ENCODE measurements at places on chromosomes 7 and 10.

DNA sequence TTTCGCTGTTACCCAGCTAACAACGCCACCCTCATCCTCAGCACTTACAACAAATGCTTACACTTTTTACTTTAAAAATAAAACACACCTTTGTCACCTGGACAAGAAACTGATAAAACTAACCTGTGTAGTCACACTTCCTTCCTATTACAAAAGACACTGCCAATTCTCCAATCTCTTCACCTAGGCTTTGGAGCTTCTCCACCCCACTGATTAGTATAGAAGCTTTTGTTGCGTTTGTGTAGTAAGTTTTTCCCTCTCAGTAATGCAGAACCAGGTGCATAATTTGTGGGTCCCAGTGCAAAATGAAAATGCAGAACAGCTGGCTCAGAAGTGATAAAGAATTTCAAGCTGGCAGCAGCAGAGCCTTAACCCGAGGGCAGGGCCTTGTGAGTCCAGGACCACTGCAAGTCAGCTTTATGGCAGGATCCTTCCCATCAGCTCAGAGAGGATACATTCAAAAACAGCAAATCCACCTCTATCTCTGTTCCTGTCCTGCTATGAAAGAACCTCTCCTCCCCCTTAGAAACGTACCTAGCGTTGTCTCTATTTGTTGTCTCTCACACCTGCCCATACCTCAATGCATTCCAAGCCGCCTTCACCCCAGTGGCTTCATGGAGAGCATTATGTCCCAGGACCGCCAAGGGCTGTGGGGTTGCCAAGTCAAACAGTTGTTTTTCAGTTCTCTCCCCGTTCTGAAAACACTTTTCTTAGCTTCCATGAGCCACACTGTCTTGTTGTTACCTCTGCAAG lies 40.3 kb upstream of the EGFR start:
- no peak for DNase-seq
- H3K27me3 ChIP-seq: no peaks in the 10 kb centered on the region
- no peaks in the 10 kb centered on the region for H3K4me1 ChIP-seq
- H3K36me3 ChIP-seq: no peaks in the 10 kb centered on the region

GRCh38 chr7:16982640-16983350 lies 101.0 kb upstream of the AGR3 start:
- peak overlapping the region; percentile 23 for H3K27ac ChIP-seq
- no peak overlapping the region for H3K4me3 ChIP-seq
- H3K4me1 ChIP-seq: peaks cover 36% of the 10 kb centered on the region
- H3K36me3 ChIP-seq: no peaks in the 10 kb centered on the region
- H3K27me3 ChIP-seq: no peaks in the 10 kb centered on the region

DNA sequence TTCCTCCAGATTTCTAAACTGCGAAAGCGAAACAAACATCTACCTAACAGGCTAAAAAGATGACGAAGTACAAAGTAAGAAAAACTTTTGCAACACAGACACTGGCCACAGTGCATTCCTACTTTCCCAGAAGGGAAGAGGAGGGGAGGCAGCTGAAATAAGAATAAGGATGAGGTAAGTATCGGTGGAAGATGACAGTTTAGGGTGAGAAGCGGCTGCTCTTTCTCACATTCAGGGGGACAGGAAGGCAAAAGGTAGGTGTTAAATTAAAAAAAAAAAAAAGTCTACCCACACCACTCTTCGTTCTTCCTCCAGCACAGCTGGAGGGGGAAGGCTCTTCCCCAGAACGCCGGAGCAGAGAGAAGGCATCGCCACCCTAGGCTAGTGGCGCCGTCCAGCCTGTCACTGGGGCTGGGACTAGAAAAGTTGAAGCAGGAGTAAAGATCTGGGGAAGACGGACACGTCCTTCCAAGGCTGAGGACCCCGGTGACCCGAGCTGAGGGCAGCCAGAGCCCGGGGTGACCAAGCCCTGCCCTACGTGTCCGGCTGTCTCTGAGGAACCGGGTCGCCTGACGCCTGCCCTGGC lies 846 bp downstream of the DNAJC1 start:
- H3K36me3 ChIP-seq: no peaks in the 10 kb centered on the region
- peak overlapping the region; percentile 97 for H3K27ac ChIP-seq
- peaks cover 19% of the 10 kb centered on the region for H3K4me1 ChIP-seq
- peak overlapping the region; percentile 86 for H3K4me3 ChIP-seq
- no peaks in the 10 kb centered on the region for H3K27me3 ChIP-seq
- DNase-seq: no peak

DNA sequence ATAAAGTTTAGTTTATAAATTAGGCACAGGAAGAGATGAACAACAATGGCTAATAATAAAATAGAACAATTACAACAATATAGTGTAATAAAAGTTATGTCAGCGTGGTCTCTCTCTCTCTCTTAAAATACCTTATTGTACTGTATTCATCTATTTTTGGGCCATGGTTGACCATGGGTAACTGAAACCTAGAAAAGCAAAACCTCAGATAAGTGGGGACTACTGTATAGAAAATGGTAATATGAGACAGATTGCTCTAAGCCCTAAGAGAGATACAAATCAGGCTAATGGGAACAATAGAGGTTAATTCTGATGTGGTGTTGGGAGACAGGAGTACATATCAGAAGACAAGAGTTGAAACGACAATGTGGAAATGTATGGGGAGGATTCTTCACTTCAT lies 86.2 kb downstream of the ZNF365 start:
- no peaks in the 10 kb centered on the region for H3K36me3 ChIP-seq
- H3K27ac ChIP-seq: no peak overlapping the region
- H3K4me3 ChIP-seq: no peak overlapping the region
- no peaks in the 10 kb centered on the region for H3K27me3 ChIP-seq
- peaks cover 8% of the 10 kb centered on the region for H3K4me1 ChIP-seq

GRCh38 chr10:72099600-72099921 lies 11.2 kb upstream of the SPOCK2 start:
- no peak overlapping the region for H3K4me3 ChIP-seq
- H3K27me3 ChIP-seq: no peaks in the 10 kb centered on the region
- H3K4me1 ChIP-seq: no peaks in the 10 kb centered on the region
- H3K27ac ChIP-seq: no peak overlapping the region

DNA sequence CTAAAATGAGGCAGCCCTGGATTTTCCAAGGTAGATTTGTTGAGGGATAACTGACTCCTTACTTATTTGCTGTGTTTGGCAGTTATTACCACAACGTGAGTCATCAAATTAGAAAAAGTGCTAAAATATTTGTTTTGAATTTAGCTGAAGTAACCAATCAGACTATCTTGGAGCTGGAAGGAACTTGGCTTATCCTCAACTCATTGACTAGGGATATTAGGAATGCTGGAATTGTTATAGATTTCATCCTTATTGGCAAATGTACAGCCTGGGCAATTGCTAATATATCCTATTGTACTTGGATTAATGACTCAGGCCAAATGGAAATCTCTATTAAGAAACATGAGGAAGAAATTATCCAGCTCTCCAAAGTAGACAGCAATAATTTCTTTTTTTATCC lies 1189.0 kb upstream of the LRRN3 start:
- H3K4me1 ChIP-seq: no peaks in the 10 kb centered on the region
- H3K27ac ChIP-seq: no peak overlapping the region
- H3K36me3 ChIP-seq: no peaks in the 10 kb centered on the region

DNA sequence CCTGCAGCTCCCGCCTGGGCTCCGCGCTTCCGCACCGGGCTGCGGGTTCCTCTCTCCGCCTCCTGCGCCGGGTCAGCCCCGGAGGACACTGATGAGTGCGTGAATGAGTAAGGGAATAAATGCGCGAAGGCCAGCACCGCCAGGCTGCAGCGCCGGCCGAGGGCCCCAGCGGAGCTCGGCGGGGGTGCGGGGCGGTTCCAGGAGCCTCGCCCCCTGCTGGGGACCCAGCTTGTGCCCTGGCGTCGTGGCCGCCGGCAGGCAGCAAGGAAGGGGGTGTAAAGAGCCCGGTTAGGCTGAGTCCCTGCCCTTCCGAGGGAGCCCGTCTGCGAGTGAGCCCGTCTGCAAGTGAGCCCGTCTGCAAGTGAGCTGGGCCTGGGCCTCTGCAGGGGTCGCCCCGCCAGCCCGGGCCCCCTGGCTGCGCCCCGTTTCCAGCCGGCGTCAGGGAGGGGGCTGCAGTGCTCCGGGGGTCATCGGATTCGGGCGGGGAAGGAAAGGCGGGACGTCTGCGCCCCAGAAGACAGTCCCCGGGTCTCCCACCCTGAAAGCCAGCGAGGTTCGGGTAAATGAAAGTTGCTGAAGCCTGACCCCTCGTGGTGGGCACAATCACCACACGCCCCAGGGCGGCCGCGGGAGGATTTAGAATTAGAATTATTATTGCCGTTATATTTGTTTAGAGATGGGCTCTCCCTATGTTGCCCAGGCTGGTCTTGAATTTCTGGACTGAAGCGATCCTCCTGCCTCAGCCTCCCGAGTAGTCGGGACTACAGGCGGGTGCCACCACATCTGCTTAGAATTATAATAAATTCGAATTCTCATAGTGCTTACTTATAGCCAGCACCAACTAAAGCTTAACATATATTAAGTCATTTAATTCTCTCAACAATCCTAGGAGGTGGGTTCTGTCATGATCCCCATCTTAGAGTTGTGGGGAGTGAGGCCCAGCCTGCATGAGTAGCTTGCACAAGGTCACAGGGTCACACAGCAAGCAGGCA lies 8.6 kb upstream of the CRYGN start:
- H3K4me3 ChIP-seq: peak overlapping the region; percentile 57
- H3K27me3 ChIP-seq: no peaks in the 10 kb centered on the region
- peak; percentile 41 for DNase-seq

- no peaks in the 10 kb centered on the region for H3K36me3 ChIP-seq
- peaks cover 17% of the 10 kb centered on the region for H3K4me1 ChIP-seq
- no peak overlapping the region for H3K27ac ChIP-seq
- peaks cover 10% of the 10 kb centered on the region for H3K27me3 ChIP-seq
- no peak for DNase-seq
Observed at GRCh38 chr10:116740971-116741370, 1.4 kb downstream of the HSPA12A start.

DNA sequence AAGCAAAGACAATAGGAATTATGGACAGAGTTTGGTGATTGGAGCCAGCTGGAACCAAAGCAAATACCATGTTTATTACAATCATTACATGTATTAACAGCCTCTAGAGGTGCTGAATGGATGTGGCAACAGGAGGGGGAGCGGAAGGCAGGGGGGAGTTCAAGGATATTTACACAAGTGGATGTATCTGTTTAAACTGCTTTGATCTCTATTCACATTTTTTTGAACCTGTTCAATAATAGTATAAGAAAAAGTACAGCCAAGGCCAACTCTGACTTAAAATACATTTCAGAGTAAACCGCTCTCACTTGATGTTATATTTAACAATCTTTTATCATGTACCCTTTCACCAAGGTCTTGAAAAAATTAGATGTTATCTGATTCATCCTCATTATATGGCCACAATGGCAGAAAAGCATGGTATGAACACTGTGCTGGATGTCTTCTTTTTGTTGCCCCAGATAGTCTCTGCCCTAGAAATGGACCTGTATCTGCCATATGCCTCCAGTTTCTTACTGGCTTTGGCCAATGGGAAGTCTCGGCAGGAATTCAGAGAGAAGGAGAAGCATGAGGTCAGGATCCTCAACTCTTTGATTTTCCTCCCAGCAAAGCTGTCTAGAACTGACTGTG lies 88.2 kb upstream of the FAM133B start:
- no peak for DNase-seq
- no peaks in the 10 kb centered on the region for H3K27me3 ChIP-seq
- H3K4me3 ChIP-seq: no peak overlapping the region
- no peak overlapping the region for H3K27ac ChIP-seq
- no peaks in the 10 kb centered on the region for H3K36me3 ChIP-seq

DNA sequence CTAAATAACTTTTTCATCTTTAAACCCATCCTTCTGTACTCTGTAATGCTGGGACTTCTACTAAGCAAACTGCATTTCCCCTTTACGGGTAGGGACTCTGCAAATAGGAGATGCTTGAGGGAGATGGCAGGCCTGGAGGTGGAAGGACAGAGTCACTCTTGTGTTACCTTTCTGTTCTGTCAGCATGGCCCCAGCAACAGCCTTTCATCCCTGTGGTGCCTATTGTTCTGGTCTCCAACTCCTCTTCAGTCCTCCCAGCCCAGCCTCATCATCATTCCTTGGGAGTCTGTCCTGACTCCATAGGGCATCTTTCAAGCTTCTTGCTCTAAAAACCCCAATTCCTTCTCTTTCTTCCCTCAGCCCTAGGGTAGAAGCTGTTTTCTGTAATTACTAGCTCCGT lies 230.0 kb downstream of the SNX13 start:
- no peak overlapping the region for H3K4me3 ChIP-seq
- H3K27ac ChIP-seq: no peak overlapping the region
- no peaks in the 10 kb centered on the region for H3K36me3 ChIP-seq
- H3K27me3 ChIP-seq: no peaks in the 10 kb centered on the region
- H3K4me1 ChIP-seq: peaks cover 5% of the 10 kb centered on the region

DNA sequence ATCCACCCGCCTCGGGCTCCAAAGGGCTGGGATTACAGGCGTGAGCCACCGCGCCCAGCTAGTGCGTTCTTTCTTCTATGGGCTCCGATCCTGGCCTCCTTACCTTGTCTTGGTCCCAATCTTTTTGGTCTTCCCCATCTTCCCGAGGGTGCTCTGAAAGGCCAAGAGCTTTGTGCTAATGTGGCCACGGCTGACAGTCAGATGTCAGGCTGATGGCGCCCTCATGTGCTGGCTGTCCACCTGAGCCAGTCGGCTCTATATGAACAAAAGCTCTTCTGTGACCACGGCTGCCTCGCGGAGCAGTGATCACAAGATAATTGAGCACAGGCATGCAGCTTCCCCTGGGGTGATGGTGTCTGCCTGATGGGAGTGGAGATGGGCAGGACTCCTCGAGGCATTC lies 11.0 kb upstream of the AHCYL2 start:
- peaks cover 5% of the 10 kb centered on the region for H3K4me1 ChIP-seq
- peaks cover 18% of the 10 kb centered on the region for H3K36me3 ChIP-seq
- H3K27ac ChIP-seq: no peak overlapping the region
- DNase-seq: no peak
- H3K4me3 ChIP-seq: no peak overlapping the region

GRCh38 chr7:153838591-153838990 lies 213.6 kb upstream of the DPP6 start:
- H3K36me3 ChIP-seq: no peaks in the 10 kb centered on the region
- no peak overlapping the region for H3K27ac ChIP-seq
- no peak overlapping the region for H3K4me3 ChIP-seq
- H3K4me1 ChIP-seq: peaks cover 2% of the 10 kb centered on the region
- no peaks in the 10 kb centered on the region for H3K27me3 ChIP-seq

DNA sequence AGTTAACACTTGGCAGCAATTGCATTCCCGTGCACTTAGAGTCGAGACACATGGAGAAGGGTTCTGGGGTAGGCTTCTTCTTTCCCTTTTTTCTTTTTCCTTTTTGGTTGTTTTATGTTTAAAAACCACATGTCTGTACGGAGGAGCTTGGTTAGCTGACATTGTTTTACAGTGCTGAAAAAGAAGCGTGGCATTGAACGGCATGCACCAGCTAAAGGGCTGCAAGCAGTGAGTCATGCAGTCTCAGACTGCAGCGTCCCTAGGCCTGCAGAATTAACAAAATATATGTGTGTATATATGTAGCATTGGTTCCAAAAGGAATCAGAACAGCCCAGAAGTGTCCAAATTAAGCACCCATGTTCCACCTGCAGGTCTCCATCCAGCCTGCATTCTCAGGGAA lies 211.0 kb downstream of the TCF7L2 start:
- H3K36me3 ChIP-seq: peaks cover 55% of the 10 kb centered on the region
- H3K27me3 ChIP-seq: no peaks in the 10 kb centered on the region
- no peak overlapping the region for H3K4me3 ChIP-seq
- peaks cover 4% of the 10 kb centered on the region for H3K4me1 ChIP-seq

- H3K4me3 ChIP-seq: no peak overlapping the region
- no peak overlapping the region for H3K27ac ChIP-seq
- H3K27me3 ChIP-seq: peaks cover 35% of the 10 kb centered on the region
- DNase-seq: no peak
- H3K4me1 ChIP-seq: peaks cover 19% of the 10 kb centered on the region
- H3K36me3 ChIP-seq: no peaks in the 10 kb centered on the region
Observed at GRCh38 chr7:127256041-127256725, 3.4 kb upstream of the GRM8 start.
